NCI-H510A treated with DMSO at 0.1 percent for 48 hours (cell line): ENCODE measurements at places on chromosomes 11 and 22.

GRCh38 chr11:5467527-5467926 lies 18.4 kb downstream of the OR51I2 start:
- peak; percentile 23 for DNase-seq

DNA sequence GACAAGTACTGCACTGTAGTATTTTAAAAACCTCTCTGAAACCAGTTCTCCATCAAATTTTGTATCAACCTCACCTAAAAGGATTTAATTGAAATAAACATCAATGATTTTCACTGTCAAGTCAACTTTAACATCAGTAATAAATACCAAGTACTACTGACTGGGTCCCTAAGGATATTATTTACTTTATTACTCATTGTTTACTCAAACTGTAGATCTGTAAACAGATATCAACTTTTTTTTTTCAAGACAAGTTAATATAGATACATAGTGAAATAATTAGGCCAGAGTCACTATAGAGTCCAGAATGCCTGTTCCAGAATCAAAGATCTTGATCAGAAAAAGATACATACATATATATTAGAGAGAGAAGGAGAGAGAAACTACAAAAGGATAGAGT lies 1.6 kb downstream of the RNF141 start:
- no peak for DNase-seq

DNA sequence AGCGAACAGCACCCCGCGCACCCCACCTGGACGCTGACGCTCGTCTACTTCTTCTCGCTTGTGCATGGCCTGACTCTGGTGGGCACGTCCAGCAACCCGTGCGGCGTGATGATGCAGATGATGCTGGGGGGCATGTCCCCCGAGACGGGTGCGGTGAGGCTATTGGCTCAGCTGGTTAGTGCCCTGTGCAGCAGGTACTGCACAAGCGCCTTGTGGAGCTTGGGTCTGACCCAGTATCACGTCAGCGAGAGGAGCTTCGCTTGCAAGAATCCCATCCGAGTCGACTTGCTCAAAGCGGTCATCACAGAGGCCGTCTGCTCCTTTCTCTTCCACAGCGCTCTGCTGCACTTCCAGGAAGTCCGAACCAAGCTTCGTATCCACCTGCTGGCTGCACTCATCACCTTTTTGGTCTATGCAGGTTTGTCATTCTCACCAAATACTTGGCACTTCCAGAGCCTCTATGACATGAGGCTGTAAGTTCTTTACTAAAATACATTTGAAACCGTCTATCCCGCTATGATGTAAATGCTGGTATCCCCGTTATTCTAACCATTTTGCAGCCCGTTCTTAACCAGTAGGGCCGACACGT lies 535 bp downstream of the AQP11 start:
- DNase-seq: peak; percentile 69

- DNase-seq: peak; percentile 10
Measured at GRCh38 chr22:42685941-42686653, 34.6 kb downstream of the A4GALT start.

- no peak for DNase-seq
Measured at GRCh38 chr22:49492308-49492707, 335.4 kb downstream of the BRD1 start.

GRCh38 chr11:61839742-61840141 lies 11.6 kb downstream of the FADS2 start:
- no peak for DNase-seq

- no peak for DNase-seq
Measured at GRCh38 chr11:33387996-33388395, 130.8 kb downstream of the HIPK3 start.

DNA sequence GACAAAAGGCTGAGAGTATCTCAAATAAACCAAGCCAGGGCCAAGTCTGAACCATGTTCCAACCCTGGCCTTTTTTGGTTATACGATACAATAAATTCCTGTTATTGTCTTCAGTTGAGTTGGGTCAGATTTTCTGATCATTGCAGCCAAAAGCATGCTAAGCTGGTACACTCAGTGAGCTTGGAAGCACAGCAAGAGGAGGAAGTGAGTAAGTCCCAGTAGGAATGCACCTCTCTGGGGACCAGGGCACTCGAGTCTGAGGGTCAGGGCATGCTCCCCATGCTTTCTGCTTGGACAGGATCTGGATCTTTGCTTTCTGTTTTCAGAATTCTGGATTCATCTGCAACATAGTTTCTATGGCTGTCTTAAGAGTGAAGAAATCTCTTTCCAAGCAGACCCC lies 73.1 kb downstream of the TMPRSS5 start:
- no peak for DNase-seq

GRCh38 chr11:87463486-87464102 lies 425.9 kb downstream of the TMEM135 start:
- DNase-seq: peak; percentile 53

DNA sequence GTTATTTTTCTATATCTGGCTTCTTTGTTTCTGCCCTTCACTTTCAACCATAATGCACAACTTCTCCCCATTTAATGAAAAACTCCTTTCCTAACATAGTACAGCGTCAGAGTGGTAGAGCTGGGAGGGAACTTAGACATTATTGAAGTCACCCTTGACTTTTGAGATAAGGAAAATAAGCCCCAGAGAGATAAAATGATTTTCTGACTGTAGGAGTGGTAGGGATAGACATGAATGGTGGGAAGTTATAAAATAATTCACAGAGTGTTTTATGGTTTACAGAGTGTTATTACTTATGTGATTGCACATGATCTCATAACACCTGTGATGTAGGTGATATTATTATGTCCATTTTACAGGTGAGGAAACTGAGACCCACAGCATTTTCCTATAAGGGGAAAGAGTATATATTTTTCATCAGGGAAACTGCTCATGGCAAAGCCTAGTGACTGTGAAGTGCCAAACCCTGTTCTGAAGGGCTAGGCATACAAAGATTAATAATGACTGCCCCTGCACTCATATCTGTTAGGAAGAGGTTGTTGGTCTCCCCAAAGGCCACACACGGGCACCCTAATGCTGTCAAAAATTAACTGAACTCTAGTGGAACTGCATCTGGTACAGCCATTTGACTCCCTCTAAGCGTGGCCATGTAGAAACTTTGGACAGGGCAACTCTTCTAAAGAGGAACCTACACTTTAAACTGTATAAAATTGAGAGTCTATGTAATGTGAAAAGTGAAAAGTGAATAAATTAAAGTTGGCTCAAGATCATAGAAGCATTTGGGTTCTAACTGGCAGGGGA lies 61.1 kb upstream of the PICALM start:
- no peak for DNase-seq

DNA sequence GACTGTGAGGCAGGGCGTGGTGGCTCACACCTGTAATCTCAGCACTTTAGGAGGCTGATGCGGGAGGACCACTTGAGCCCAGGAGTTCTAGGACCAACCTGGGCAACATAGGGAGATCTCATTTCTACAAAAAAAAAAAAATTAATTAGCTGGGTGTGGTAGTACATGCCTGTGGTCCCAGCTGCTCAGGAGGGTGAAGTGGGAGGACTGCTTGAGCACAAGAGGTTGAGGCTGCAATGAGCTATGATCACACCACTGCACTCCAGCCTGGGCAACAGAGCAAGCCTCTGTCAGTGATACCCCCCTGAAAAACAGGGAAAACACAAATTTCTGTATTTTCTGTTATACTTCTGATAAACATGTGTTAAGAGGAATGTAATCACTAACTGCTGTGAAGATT lies 57.8 kb upstream of the ARHGAP32 start:
- no peak for DNase-seq

DNA sequence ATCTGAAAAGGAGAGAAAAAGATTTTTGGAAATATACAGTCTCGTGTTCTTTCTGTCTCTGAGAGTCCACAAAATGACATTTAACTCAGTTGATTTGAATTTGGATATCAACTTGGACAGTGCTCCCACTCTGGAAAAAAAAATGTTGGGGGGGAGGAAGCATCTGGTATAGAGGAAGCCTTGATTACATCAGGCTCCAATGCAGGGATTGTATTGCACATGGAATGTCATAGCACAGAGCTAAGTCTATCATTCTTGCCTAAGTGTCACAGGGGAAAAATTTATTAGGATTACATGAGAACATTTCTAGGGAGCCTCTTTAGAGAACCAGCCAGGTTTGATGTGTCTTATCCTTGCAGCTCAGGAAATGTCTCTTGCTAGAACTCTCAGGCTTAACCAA lies 23.0 kb downstream of the MS4A6A start:
- DNase-seq: no peak

DNA sequence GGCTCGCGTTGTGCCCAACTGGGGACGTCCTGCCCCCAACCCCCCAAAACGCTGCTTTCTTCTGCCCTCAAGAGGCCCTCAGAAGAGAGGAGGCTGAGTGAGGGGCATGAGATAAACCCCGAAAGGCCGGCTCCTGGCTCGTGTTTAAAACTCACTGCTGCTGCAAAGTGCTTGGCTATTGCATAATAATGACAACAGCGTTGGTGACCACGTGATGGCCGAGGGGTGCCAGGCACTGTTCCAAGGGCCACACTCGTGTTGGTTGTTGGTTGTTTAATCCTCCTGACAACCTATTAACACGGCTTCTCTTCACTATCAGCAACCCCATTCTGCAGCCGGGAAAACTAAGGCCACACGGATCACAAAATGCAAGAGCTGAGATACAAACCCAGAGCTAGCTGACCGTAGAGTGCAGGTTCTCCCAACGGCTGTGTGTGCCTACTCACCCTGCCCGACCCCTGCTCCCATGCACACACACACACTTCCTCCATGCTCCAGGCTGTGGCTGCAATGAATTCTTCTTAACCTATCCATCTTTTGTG lies 51.0 kb downstream of the ANO1 start:
- no peak for DNase-seq

- DNase-seq: no peak
Measured at GRCh38 chr11:35243774-35244173, 104.8 kb downstream of the CD44 start.

DNA sequence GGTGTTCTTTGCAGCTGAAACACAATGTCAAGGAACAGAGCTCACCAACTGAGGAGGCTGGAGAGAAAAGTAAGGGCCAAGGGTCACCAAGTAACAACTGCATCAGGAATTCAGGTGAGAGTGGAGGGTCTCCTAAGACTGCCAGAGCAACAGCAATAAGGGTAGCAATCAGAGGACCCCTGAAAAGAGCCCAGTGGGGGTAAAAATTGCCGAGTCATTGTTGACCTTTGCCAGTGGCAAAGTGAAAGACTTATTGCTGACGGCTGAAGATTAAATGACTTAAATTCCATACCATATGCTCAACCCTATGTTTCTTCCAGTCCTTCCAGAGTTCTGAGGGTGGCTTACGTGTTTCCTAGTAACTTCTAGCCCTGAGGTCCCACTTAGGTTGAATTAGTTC lies 51.9 kb upstream of the ARHGAP42 start:
- DNase-seq: no peak

- DNase-seq: no peak
Measured at GRCh38 chr11:116928845-116929244, 91.4 kb upstream of the APOA1 start.

- no peak for DNase-seq
Measured at GRCh38 chr11:34405079-34405858, 33.5 kb upstream of the CAT start.

DNA sequence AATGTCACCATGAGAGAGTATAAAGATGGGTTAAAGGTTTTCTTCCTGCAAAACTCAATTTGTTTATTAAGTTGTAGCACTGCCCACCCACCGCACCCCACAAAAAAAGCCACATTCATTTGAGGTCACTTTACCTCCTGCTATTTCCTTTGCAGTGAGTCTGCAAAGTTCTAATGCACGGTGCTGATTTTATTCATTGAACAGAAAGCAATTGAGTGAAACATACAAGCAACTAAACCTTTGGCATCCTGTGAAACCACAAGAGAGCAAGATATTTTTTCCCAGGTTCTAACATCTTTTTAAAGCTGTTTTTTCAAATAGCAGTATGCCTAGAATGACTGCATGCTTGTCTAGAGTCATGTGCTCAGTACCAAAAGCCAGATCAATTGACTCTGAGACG lies 39.0 kb downstream of the RRAS2 start:
- DNase-seq: no peak

- no peak for DNase-seq
Measured at GRCh38 chr11:6219359-6219758, 14.0 kb downstream of the C11orf42 start.

- DNase-seq: no peak
Measured at GRCh38 chr11:43558146-43558545, 122.4 kb upstream of the HSD17B12 start.

GRCh38 chr11:17653611-17654010 lies 65.8 kb upstream of the MYOD1 start:
- no peak for DNase-seq

DNA sequence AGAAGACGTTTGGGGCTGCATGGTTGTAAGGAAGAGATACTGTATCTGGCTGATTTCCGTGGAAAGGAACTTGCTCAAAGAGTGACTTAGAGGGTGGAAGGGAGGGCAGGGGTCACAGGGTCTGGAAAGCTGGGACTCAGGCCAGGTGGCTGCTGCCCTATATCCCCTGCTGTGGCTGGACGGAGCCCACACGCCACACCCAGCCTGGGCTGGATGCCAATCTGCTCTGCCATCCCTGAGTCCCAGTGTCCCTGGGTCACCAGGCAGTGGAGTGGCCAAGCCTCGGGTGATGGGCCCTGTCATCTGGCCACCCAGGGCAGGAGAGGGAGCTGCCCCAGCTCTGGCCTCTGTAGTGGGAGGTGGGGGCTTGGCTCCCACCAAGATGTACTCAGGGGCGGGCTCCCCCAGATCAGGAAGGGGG lies 26.5 kb upstream of the KRTAP5-7 start:
- no peak for DNase-seq

GRCh38 chr11:43879789-43880639 lies 617 bp upstream of the ALKBH3 start:
- DNase-seq: no peak

DNA sequence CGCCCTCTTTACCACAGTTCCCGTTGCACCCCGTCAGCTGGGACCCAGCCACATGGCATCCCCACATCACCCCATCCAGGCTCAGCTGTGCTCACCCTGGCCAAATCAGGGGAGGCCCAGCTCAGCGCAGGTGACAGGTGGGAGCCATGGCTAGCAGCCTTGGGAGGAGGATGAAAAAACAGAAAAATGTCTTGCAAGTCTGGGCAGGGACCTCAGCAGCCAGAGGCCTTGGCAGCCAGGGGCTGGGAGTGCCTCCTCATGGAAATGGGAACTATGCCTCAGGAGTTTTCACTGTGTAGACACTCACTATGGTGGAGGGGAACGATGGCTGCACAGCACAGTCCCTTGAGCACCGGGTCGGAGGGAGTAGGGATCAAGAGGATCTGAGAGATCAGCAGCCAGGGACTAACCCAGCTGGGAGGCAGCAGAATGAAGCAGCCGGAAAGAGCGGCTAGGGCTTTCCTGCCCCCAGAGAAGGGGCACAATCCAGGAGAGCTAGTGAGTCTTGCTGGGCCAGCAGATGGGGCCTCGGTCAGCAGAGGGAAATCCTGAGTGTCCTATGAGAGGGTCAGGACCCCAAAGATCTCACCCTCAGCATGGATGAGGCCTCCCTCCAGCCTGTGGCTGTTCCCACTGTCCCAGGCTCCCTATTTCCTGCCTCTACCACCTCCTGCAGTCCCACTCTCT lies 6.2 kb upstream of the FTH1 start:
- no peak for DNase-seq

- no peak for DNase-seq
Measured at GRCh38 chr11:30423279-30423648, 100.4 kb downstream of the ARL14EP start.
